ENCODE measurements at places on chromosomes 4 and X.

- no peak for DNase-seq
These were observed 176.9 kb upstream of the SCML1 start for GRCh38 chrX:17560385-17560784.

- DNase-seq = no peak
These were observed 158.6 kb downstream of the TRIML1 start for GRCh38 chr4:188297873-188298272.

- no peak for DNase-seq
These were observed 109.4 kb upstream of the TLL1 start for GRCh38 chr4:165763640-165764039.

GRCh38 chr4:40140196-40140595, 56.6 kb upstream of the RHOH start:
- no peak for DNase-seq

DNA sequence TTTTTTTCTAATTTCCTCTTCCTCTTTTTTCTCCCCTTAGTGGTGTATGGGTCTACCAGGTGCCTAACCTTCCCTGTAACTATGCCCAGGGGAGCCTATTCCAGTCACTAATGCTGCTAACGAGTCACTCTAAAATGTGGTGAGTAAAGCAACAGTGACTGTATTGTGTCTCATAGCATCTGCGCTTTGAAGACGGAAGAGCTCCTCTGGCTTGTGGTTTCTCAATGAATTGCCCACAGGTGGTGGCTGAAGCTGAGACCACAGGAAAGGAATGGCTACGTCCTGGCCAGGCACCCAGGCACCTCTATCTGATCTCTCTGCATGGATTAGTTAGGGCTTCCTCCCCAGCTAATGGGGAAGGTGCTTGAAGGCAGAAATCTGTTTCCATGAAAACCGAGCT, 763.5 kb upstream of the FRG1 start:
- DNase-seq = no peak

- no peak for DNase-seq
These were observed 290.6 kb upstream of the SLIT2 start for GRCh38 chr4:19961091-19961490.

GRCh38 chr4:184253072-184253420, 35.4 kb upstream of the ENPP6 start:
- no peak for DNase-seq

DNA sequence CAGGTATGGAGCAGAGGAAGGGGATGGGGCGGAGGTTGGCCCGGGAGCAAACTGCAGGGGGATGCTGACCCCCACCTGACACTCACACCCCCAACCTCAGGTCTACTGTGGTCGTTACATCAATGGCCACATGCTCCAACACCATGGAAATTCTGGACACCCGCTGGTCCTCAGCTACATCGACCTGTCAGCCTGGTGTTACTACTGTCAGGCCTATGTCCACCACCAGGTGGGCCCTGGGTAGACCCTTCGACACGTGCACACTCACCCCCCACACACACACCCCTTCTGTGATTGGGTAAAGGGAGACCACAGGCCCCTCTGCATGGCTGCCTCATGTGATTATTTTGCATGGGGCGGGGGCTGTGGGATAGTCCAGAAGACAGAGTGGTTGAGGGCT, 2.2 kb upstream of the ERAS start:
- DNase-seq = no peak

All from stimulated activated CD8-positive, alpha-beta memory T cell treated with anti-CD3 and anti-CD28 coated beads, Interleukin-7, amount 100 ng/mL, for 1 hour (primary cell).